ENCODE measurements at places on chromosomes 5 and 9.

- DNase-seq = no peak
Measured at GRCh38 chr5:159610966-159611579, 280.8 kb upstream of the IL12B start.

GRCh38 chr5:122835681-122836080, 9.7 kb upstream of the SNX24 start:
- no peak for DNase-seq

- DNase-seq = no peak
Measured at GRCh38 chr9:129879103-129879699, 43.9 kb downstream of the USP20 start.

DNA sequence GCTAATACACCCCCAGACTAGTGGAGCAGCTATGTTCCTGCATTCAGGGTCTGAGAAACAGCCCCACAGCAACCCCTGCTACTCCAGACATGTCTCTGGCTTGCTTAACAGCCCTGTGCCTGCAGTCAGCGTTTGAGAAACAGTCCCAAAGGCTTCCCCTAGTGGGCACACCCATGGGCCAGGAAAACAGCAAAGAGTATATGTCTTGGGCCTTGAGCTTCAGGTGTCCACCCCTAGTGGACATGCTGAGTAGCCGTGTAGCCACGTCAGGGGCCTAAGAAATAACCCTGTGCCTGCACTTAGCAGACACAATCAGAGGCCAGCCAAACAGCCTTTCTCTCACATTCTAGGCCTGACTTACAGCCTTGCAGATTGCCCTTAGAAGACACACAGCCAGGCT, 698.6 kb downstream of the PTPRD start:
- DNase-seq = no peak

DNA sequence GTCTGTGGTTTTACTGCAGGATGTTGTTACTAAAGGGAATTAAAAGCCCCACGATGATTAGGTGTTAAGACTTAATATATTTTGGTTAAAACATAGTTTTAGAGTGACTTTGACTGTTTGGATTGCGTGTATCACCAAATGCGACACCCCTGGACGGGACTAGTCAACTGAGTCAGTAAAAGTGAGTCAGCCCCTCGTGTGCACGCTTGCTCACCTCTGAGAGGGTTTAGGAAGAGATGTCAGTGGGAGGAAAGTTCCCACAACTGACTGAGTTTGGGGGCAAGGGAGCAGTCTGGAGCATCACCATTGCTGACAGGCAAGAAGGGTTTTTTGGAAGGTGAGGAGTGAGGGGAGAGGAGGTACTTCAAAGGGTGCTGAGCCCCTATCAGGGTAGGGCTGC, 14.4 kb upstream of the DMRT3 start:
- no peak for DNase-seq

- DNase-seq = peak; percentile 84
Measured at GRCh38 chr5:140246378-140247122, 56.4 kb downstream of the PFDN1 start.

DNA sequence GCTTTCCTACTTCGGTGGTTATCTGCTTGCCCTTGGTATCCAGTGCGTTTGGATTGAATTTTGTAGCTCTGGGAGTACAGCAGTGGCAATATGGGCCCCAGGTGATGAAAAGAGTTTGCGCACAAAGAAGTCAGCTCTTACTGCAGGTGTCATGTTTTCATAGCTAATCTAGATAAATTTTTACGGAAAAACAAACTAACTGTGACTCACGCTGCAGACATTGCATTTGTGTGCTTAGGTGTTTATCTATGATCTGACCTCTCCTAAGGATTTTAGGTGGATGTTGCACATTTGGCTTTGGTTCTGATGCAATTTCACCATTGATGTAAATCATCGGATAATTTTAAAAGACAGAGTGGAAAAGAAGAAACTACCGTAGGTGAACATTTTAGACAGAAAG, 92.1 kb downstream of the VCAN start:
- DNase-seq = no peak

DNA sequence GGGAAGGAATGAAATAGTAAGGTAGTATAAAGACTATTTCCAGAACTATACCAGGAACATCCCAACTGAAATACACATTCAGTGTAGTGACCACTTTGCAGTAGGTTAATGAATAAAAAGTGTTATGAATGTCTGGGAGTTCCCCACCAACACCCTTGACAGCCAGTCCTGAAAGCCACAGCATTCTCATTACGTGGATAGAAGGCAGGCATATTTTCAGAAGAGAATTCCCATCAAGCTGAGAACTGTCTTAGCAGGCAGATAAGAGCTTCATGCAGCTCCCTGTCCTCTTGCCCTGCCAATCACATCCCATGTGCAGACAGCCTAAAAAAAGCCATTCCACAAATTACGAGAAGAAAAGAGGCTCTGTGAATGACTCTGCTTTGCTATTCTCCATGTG, 695.0 kb downstream of the DTWD2 start:
- DNase-seq = no peak

DNA sequence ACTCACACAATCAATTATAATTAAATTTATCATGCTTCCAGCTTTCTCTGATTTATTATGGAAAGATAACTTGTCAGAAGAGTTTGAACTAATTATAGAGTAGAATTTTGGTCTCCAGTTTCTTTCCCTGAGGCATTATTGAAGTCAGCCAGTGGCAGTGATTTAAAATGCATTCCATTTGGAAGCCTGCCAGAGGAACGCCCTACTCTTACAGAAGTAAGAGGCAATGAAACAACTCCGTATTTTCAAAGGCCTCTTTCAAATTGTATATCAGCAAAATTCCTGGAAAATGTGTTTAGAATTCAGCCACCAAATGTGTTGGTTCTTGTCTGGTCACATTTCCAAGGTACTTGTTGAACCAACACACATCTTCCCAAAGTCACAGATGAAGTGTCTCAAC, 640.9 kb downstream of the SEMA5A start:
- DNase-seq = no peak

DNA sequence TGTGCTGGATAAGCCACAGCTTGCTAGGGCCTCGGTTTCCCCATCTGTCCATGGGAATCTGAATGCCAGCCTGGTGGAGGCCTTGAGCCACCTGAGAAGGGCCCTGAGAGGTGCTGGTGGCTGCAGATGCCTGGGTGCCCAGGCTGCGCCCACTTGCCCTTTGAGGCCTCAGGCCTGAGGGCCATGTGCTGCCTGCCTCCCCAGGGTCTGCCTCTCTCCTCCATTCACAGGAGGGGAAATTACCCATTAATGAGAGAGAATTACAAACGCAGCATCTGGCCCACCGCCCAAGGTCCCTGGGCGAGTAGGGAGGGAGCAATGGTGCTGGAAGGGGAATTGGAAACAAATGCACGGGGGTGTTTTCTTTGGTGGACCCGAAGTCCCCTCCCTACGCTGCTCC, 59.6 kb downstream of the BARX1 start:
- no peak for DNase-seq

DNA sequence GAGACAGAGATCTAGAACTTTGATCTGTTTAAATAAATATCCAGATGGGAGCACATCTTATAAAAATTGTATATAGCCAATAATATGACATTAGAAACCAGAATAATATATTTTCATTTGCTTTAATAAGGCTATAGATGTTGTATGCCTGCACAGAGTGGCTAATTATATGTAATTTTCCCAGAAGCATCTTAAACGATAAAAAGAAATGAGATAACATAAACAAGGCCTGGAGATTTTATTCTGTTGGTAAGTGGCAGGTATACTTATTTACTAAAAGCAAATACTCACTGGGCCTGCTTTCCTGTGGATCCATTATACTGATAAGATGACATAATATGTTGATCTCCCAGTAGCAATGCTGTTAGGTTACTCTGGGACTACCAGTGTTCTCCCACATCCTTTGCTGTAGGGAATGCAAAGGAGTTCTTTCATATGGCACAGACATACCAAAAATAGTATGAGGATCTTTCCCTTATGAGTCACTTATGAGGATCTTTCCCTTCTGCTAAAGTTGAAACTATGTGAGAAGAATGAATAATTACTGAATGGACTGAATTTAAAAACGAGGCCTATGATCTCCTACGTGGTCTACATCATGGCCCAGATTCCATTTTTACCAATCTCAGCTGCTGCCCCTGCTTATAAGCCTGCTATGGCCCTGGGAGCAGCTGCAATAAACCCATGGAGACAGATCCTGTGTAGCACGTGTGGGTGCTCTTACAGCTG, 112.1 kb downstream of the NUDT12 start:
- DNase-seq = no peak

- DNase-seq = no peak
Measured at GRCh38 chr5:178849316-178849715, 10.4 kb upstream of the ZNF354B start.

GRCh38 chr5:5250758-5251157, 110.6 kb downstream of the ADAMTS16 start:
- DNase-seq = no peak

GRCh38 chr5:170741801-170742200, 41.7 kb upstream of the GABRP start:
- DNase-seq = no peak

- DNase-seq = no peak
Measured at GRCh38 chr5:55645304-55645703, 66.8 kb downstream of the SLC38A9 start.

DNA sequence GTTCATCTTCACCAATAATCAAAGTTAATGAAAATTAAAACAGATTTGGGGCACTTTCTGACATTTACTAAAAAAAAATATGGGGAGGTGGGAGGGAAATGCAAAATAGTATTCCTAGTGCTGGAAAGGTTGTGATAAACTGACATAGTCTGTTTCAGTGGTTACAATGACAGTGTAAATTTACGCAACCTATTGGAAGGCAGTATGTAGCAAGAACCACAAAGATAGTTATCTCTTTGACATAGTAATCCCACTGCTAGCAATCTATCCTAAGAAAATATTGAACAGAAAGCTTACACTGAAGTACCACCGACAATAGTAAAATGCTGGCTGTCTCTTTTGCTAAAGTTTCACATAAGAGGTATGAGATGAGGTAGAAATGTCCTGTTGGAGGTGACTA, 15.1 kb upstream of the EPB41L4B start:
- DNase-seq = no peak

GRCh38 chr5:81790336-81790735, 39.4 kb upstream of the SSBP2 start:
- DNase-seq = no peak

- DNase-seq = peak; percentile 38
Measured at GRCh38 chr9:99299211-99300102, 77.4 kb downstream of the SEC61B start.

GRCh38 chr9:93894691-93895079, 60.5 kb downstream of the BARX1 start:
- DNase-seq = no peak

GRCh38 chr5:140833993-140834392, at the start of gene PCDHA7:
Gene PCDHA7 (plus strand): TSS chr5:140834269. CDS start chr5:140834384, 115 bp downstream.
- no peak for DNase-seq

GRCh38 chr5:156561651-156562050, 234.7 kb downstream of the SGCD start:
- no peak for DNase-seq

- DNase-seq = no peak
Measured at GRCh38 chr9:84642553-84643141, 26.9 kb upstream of the NTRK2 start.

DNA sequence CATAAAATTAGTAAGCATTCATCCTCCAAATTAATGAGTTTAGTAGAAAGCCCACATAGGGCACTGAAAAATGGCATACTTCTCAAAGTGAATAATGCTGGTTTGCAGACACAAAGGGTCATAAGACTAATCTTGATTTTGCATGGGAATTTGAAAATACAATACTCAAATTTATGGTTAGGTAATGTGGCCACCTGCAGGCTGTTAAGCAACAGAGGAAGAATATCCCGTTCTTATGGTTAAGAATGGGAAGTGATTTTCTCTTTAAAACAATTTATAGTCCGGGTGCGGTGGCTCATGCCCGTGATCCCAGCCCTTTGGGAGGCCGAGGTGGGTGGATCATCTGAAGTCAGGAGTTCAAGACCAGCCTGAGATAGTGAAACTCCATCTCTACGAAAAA, 9.4 kb upstream of the PLCXD3 start:
- no peak for DNase-seq

- DNase-seq = no peak
Measured at GRCh38 chr9:119500072-119500771, 131.0 kb upstream of the BRINP1 start.

- DNase-seq = no peak
Measured at GRCh38 chr5:58439094-58439644, 20.7 kb downstream of the PLK2 start.

GRCh38 chr5:160036884-160037283, 27.9 kb downstream of the TTC1 start:
- DNase-seq = no peak

DNA sequence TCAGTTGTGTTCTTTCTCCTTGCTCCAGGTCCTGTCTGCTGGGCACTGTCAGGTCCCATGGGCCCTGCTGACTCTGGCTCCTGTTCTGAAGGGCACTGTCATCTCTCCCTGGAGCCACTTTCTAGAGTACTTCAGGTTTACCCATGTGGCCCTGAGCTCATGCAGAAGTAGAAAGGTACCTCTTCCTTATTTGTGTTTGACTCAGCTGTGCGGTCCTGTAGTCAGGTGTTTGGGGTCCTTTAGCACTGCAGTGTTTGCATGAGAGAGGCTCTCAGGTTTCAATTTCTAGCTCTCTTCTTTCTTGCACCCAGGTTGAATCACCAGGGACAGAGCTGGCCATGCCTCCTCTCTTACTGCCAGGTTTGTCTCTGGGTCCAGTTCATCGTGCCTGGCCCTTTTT, 71.5 kb downstream of the HSPA4 start:
- DNase-seq = no peak

DNA sequence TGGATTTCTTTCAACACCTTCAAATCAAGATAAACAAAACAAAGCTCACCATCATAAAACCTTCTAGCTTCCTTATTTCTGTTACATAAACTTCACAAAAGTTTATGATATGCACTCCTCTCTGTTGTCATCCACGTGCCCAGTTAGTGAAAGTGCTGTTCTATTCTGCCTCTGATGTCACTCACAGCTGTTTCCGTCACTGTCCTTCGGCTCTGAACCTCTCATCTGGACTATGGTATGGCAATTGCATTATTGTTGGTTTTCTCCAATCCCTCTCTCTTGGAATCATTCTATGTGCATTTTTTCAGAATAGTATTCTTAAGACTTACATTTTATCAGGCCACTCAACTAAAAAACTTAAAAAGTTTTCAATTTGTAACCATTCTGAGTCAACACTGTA, 264.2 kb upstream of the DAPK1 start:
- no peak for DNase-seq

DNA sequence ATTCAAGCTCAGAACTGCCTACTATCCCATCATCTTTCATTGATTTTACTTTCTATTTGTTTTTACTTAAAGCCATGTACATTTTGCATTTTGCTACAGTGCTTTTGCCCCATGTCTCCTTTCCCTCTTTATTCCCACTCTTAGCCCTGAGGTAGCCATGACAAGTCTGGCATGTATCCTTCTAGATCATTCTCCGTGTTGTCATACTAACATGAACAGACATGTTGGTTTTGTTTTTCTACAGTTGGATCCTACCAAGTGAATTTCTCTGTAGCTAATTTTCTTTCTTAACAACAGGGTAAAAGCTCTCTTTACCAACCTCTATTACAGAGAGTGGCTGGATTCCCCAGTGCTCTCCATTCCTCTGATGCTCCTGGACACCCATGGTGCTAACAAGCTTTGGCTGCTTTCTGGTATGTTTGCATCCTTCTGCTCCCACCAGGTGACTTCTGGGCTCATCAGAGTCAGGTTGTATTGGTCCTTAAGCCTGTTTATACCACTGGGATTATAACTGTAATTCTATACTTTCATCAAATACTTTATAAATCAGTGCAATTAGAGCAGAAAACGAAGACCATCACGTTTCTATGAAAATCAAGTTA, 38.8 kb upstream of the BOD1 start:
- DNase-seq = no peak

GRCh38 chr9:21591221-21592062, 109.3 kb upstream of the IFNE start:
- peak; percentile 94 for DNase-seq
